Fibroblast of the aortic adventitia (primary cell): ENCODE measurements at places on chromosomes 16 and 17. TPM values are rescaled to one million over a fixed set of nuclear protein-coding genes. Genes with fewer than 3 reads are reported as not detected.
A peak's percentile ranks its signal among the peaks of the same experiment; 100 is the strongest.

DNA sequence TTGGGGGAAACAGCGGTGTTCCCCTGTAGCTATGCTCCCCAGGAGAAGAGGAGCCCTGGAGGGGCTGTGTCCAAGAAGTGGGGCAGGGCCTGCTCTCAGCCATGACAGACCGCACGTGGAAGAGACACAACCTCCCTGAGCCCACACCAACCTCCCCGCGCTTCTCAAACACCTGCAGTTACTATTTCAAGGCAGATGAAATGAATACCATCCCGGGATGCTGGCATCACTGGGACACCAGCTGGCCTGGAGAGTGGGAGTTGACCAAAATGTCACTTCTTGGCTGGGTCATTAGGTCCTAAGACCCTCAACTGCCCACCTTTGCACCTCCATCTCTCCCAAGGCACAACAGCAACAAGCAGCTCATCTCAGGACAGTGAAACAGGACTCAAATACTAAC lies 32.0 kb downstream of the SPHK1 start:
- no peak for DNase-seq

The KRTAP4-5 gene
- not detected in 2 replicates for total RNA-seq

The MYH10 gene
- total RNA-seq = 85.7 and 404 TPM in 2 replicates

GRCh38 chr17:27368151-27368795 lies 74.4 kb downstream of the WSB1 start:
- no peak for DNase-seq

DNA sequence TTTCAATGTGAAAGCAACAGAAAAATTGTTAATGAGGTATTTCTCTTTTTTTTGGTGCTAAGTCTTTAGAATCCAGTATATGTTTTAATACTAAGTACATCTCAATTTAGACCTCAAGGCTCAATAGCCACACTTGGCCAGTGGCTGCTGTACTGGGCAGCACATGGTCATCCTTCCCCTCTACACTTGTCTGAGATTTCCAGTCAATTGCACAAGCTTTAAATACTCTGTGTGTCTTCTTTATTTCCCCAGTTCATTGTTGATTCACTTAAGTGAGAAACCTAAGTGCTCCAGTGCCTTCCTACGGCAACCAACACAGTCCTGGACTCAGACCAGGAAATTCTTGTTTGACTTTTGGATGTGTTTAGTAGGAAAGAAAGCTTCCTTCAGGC lies 62.2 kb downstream of the TNRC6C start:
- DNase-seq = peak; percentile 46

DNA sequence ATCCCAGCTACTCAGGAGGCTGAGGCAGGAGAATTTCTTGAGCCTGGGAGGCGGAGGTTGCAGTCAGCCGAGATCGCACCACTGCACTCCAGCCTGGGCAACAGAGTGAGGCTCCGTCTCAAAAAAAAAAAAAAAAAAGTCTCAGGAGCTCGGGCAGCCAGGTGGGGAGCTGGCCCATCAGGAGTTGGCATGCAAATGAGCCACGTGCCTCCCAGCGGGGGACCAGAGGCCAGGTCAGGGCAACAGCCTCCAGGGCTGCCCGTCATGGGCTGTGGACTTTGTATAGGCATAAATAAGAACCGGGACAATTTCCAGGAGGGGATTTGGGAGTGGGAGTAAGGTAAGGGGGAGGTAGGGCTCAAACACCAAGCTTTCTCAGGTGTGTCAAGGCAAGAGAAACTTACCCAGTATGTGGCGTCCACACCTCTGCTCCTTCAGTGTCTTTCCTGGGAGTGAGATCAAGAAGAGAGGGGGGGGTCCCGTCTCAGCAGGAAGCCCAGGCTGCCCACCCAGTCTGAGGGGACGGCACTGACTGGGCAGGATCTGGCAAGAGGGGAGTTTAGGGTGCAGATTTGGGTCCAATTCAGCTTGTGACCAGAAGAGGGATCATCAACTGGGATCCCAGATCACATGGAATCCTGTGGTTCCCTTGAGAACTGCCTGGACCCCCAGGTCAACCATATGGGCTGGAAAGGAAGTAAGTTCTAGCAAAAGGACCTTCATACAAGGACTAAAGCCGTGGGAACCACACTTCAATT lies 22.3 kb upstream of the G6PC1 start:
- no peak for DNase-seq

GRCh38 chr16:8585857-8586256 lies 4.5 kb downstream of the TMEM114 start:
- no peak for DNase-seq

The NAA38 gene
- 39.1 and 41.1 TPM in 2 replicates for total RNA-seq

The GAN gene
- total RNA-seq = 6.2 and 21.3 TPM in 2 replicates

- peak; percentile 97 for DNase-seq
These were observed 2.2 kb upstream of the CDH5 start for GRCh38 chr16:66364117-66364958.

GRCh38 chr17:59355030-59355701 lies 23.7 kb downstream of the YPEL2 start:
- no peak for DNase-seq

DNA sequence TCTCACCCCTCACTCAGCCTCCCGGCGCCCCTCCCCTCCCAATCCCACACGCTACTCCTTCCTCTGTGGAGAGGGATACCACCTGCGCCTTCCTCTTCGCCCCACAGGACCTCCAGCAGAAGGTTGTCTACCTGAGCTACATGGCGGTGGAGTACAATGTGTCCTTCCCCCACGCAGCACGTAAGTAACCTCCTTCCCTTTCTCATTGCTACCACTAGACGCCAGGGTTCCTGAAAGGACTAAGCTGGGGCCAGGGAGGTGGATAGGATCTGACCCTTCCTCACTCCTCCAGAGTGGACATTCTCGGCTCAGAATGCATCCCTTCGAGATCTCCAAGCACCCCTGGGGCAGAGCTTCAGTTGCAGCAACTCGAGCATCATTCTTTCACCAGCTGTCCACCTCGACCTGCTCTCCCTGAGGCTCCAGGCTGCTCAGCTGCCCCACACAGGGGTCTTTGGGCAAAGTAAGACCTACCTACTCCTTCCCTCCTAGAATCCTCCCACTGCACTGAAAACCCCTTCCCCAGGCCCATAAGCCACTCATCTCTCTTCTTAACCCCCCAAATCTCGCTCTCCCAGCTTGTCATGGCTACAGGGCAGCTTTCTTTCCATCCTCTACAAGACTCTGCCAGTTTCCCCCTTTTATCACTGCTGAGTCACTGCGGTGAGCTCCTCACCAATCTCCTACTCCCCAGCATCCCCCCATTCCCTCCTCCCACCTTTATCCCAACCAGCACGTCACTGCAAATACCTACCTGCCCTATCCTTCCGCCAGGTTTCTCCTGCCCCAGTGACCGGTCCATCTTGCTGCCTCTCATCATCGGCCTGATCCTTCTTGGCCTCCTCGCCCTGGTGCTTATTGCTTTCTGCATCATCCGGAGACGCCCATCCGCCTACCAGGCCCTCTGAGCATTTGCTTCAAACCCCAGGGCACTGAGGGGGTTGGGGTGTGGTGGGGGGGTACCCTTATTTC lies 1.5 kb downstream of the CD68 start:
- DNase-seq = no peak

The FAM171A2 gene
- 3.1 and 18.5 TPM in 2 replicates for total RNA-seq

The RPL19 gene
- total RNA-seq = 944 and 2,108 TPM in 2 replicates

DNA sequence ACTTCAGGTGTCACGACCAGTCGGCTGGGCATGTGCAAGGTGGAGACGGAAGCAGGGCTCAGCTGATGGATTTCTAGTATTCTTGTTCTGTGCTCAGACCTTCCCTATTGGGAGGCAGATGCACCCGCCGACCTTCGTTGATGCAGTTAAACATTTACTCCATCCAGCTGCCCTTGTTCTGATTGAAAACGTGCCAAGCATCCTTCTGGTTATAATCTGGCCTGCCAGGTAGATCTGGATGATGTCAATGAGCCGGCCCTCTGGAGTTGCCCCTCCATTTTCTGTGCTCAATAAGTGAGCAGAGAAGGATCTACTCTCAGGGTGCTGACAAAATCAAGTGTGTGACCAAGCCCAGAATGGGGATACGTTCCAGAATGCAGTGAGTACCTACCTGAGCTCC lies 38.3 kb downstream of the CCDC182 start:
- DNase-seq = no peak

The ITGA2B gene
- 0.36 TPM in 1 of 2 replicates, not detected in the other for total RNA-seq

DNA sequence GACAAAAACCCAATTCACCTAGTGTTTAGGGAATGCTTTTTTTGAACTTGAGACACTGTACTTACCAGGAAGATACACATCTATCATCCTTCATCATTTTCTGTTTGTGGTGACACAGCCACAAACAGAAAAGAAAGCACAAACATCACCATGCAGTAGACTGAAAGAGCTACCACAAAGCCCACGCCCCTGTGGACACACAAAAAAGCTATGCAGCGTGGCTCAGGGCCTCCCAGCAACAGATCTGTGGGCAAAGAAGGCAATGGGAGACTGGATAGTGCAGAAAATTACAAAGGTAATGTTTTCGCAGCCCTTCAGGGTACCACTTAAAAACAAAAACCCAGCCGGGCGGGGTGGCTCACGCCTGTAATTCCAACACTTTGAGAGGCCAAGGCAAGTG lies 9.6 kb downstream of the COTL1 start:
- no peak for DNase-seq

- DNase-seq = peak; percentile 43
These were observed 53.7 kb downstream of the SF3B3 start for GRCh38 chr16:70577256-70577698.

The NR1D1 gene
- total RNA-seq = 2.8 and 6.5 TPM in 2 replicates

DNA sequence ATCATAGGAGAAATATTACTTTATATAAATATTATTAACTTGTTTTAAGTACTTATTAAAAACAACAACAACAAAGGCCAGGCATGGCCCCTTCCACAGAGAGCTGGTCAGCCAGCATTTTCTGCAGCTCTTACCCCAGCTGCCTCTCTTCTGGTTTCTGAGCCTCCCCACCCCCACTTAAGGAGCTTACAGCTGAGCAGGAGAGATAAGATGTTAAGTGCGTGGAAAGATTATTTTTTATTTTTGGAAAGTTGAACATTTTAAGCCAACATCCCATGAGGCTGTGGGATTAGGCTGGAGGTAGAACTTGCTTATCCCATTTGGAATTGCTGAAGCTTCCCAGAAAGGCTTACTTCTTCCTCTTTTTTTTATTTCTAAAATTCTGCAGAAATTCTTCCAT lies 401.2 kb downstream of the SEC14L1 start:
- peak; percentile 71 for DNase-seq

The CBLN1 gene
- not detected in 2 replicates for total RNA-seq

- peak; percentile 84 for DNase-seq
These were observed 28.0 kb downstream of the CUEDC1 start for GRCh38 chr17:57927048-57927723.

The TPSG1 gene
- total RNA-seq = not detected in 2 replicates

DNA sequence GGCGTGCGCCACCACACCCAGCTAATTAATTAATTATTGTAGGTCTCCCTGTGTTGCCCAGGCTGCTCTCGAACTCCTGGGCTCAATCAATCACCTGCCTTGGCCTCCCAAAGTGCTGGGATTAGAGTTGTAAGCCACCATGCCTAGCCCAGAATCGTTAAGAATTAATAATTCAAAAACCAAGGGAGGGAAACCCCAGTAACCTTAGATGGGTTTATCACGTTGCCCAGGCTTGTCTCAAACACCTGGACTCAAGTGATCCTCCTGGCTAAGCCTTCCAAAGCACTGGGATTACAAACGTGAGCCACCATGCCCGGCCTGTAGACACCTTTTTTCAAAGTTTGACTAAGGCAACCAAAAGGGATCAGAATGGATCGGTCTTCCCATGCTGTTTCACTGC lies 21.6 kb downstream of the CD300LF start:
- DNase-seq = no peak

- DNase-seq = no peak
These were observed 2.1 kb downstream of the CHAD start for GRCh38 chr17:50466371-50467113.

The COX4I1 gene
- 348 and 421 TPM in 2 replicates for total RNA-seq

GRCh38 chr17:13592427-13592826 lies 9.3 kb downstream of the HS3ST3A1 start:
- DNase-seq = peak; percentile 93

DNA sequence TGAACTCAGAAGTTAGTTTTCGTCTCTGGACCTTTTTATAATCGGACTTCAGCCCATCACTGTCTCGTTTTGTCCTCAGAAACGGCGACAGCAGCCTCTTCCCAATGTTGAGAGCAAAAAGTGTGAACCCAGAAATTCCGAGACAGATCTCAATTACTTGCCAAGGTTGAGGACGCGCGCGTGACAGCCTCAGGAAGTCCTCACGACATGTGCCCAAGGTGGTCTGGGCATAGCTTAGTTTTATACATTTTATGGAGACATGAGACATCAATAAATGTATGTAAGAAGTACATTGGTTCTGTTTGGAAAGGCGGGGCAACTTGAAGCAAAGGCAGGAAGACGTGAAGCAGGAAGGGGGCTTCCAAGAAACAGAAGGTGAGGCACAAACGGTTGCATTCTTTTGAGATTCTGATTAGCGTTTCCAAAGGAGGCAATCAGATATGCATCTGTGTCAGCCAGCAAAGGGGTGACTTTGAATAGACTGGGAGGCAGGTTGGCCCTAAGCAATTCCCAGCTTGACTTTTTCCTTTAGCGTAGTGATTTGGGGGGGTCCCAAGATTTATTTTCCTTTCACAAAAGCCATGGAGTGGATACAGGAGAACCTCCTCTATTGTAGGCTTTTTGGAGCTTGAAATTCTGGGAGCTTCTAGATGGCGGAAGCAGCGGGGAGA lies 583 bp upstream of the ZNF747 start:
- DNase-seq = no peak

DNA sequence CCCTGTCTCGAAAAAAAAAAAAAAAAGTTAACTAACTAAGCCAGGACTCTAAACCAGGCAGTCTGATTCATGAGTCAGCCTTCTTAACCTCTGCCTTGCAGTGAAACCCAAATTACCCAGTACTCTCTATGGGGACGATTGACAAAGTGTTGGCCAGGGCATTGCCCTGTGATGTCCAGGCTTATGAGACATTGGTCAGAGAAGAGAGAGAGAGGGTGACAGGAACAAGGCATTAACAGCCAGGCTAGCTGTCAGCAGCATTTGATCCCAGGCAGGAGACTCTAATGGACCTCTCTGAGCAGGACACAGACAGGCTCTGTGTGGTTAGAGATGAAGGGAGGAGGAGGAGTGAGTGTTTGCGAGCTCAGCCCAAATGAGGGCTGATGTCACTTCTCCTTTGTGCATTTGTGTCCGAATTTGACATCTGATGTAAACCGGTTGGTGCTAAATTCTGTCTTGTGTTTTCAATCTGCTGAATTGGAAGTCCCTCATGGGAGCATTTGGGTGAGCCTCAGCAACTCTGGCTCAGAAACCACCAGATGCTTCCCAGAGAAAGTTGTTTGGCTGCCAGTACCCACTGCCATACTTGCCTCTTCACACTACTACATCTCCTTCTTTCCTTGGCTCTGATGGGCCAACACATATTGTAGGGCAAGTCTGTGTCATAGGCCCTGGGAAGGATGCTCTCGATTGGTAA lies 4.3 kb upstream of the MYL4 start:
- DNase-seq = peak; percentile 49

- DNase-seq = peak; percentile 51
These were observed 45.9 kb downstream of the SOCS3 start for GRCh38 chr17:78313735-78314648.

GRCh38 chr16:85710732-85711131 lies 22.0 kb upstream of the GINS2 start:
- DNase-seq = no peak
